Ovary (tissue), 10 donors: ENCODE measurements at places on chromosomes 2 and 18. TPM values are rescaled to one million over a fixed set of nuclear protein-coding genes. Genes with fewer than 3 reads are reported as not detected.

DNA sequence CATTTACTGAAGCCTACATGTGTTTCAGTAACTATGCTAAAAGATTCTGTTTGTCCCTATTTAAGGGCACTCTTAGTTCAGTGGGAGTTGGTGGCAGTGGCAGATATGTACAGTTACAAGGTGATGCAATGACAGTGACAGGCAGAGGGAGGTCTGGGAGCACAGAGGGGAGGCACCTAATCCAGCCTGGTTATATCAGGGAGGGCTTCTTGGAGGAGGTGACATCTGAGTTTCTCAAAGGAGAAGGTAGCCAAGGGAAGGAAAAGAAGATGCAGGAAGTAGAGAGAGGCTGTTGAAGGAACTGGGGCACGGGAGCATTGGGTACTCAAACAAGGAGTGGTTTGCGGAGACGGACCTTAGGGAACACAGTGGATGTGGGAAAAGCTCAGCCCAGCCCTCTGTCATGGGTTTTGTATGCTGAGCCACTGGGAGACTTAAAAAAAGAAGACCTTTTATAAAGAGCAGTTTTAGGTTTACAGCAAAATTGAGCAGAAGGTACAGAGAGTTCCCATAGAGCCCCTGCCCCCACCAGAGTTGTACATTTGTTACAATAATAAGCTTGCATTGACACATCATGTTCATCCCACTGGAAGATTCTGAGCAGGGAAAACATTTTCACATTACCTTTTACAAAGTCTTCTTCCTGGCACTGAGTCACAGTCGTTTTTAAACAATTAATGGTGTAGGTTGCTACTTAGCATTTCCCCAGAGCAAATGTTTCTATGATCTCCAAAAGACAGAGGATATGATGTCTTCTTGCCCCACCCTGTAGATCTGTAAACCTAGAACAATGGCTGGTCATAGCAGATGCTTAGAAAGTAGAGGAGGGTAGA is 83.0 kb upstream of the TAF1B start:
- DNase-seq: no peak
- no peak overlapping the region for H3K4me3 ChIP-seq
- no peaks in the 10 kb centered on the region for H3K27me3 ChIP-seq
- H3K27ac ChIP-seq: no peak overlapping the region
- H3K36me3 ChIP-seq: no peaks in the 10 kb centered on the region

- no peaks in the 10 kb centered on the region for H3K36me3 ChIP-seq
- DNase-seq: no peak
- H3K27ac ChIP-seq: no peak overlapping the region
- no peaks in the 10 kb centered on the region for H3K4me1 ChIP-seq
- no peak overlapping the region for H3K4me3 ChIP-seq
These were observed 91.3 kb downstream of the SATB2 start for GRCh38 chr2:199366406-199366805.

GRCh38 chr2:205852457-205852856 is 170.2 kb downstream of the NRP2 start:
- DNase-seq: no peak
- no peak overlapping the region for H3K4me3 ChIP-seq
- H3K27me3 ChIP-seq: no peaks in the 10 kb centered on the region

The NR4A2 gene
- polyA plus RNA-seq: 8.0 TPM
